Cardiac muscle cell (in vitro differentiated cells and primary cell): ENCODE measurements at places on chromosomes 16 and 17.

DNA sequence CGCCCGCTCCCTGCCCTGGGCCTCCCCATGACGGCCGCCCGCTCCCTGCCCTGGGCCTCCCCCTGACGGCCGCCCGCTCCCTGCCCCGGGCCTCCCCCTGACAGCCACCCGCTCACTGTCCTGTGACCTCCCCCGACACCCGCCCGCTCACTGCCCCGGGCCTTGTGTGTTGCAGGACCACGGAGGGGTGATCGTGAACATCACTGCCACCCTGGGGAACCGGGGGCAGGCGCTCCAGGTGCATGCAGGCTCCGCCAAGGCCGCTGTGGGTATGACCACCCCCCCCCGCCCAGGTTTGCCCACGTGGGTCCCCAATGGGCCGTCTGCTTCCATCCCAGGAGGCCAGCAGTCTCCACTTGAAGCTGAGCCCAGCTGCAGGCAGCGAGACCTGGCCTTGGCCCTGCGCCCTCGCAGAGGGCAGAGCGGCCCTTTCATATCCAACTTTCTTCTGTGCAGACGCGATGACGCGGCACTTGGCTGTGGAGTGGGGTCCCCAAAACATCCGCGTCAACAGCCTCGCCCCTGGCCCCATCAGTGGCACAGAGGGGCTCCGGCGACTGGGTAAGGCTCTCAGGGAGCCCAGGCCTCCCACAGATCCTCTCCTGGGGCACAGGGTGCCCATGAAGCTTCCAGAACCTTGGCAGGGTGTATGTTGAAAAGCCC lies 9.0 kb downstream of the DECR2 start:
- no peak overlapping the region for H3K4me3 ChIP-seq
- H3K4me1 ChIP-seq = no peaks in the 10 kb centered on the region
- no peak overlapping the region for H3K27ac ChIP-seq
- no peak for DNase-seq
- H3K27me3 ChIP-seq = no peaks in the 10 kb centered on the region
- H3K36me3 ChIP-seq = no peaks in the 10 kb centered on the region

DNA sequence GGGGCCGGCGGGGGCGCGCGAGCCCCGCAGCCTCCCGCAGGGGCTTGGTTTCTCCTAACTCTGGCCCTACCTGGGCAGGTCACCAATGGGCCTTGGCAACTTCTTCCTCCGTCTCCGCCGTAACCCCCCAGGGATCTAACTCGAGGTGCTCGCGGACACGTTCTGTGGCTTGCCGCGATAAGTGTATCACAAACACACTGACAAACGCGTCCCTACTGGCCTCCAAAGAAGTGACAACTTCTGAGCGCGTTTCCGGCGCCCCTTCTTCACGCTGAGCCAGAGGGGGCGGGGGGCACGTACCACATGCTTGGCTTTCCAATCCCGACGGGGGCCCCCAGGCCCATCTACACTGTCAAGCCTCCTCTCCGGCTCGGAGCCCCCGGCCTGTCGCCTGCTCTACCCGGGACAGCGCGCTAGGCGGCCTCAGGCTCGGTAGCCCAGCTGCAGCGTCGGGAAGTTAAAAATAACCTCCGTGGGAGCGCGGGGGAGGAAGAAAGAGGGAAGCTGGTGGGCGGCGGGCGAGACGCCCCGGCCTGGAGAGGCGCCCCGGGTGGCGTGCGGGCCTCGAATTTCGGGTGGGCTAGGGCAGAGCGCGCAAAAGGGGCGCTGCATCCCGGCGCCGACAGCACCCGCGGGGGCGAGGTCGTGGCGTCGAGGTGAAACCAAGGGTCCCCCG lies 725 bp upstream of the SPHK1 start:
- DNase-seq = peak; percentile 65
- H3K27me3 ChIP-seq = peaks cover 13% of the 10 kb centered on the region
- H3K4me3 ChIP-seq = peak overlapping the region; percentile 39
- H3K4me1 ChIP-seq = peaks cover 3% of the 10 kb centered on the region
- peak overlapping the region; percentile 54 for H3K27ac ChIP-seq

DNA sequence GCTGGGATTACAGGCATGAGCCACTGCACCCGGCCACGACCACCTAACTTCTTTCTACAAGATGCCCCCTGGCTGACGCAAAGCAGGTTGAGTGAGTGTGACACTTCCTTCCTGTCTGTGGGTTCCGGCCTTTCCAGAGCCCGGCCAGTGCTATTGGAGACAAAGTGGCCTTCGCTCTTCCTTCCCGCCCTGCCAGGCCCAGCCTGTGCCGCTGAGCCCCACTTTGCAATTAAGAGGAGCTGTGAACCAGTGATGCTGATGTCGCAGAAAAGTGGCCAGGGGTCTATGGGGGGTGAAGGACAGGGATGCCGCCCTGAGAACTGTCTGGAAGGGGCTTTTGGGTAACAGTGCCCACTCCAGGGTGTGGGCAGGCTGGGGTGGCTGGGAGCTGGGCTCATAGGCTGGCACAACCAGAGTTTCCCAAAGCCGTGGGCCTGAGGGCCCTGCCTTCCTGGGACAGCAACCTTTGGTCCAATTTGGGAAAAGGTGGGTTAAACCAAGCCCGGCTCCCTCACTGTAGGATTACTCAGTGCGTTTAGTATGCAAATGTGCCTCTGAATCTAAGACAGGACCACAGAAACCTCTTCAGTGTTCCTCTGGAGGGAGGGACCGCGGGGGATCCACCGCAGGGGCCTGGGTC lies 174.9 kb downstream of the SEC14L1 start:
- H3K36me3 ChIP-seq = no peaks in the 10 kb centered on the region
- H3K4me3 ChIP-seq = no peak overlapping the region
- no peak for DNase-seq
- no peaks in the 10 kb centered on the region for H3K27me3 ChIP-seq

DNA sequence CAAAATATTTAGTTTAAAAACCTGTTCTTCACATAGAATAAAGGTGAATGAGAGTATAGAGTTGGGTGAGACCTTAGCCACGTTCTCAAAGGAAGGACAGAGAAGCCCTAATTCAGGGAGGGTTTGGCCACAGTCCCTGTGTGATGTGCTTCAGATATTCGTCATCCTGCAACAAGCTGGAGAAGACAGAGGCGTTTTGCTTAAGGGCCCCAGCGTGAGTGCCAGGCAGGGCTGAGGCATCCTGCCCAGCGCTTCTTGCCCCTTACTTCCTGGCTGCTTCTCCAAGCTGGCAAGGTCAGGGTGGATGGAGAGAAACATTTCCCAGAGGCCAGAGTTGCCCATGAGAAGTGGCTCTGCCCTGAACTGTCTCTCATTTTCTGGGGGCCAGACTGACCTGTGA lies 46.9 kb downstream of the AXIN2 start:
- no peaks in the 10 kb centered on the region for H3K36me3 ChIP-seq
- H3K27me3 ChIP-seq = no peaks in the 10 kb centered on the region
- no peak overlapping the region for H3K4me3 ChIP-seq
- DNase-seq = no peak
